ENCODE measurements at places on chromosomes 7 and 10.
A peak's percentile ranks its signal among the peaks of the same experiment; 100 is the strongest.

DNA sequence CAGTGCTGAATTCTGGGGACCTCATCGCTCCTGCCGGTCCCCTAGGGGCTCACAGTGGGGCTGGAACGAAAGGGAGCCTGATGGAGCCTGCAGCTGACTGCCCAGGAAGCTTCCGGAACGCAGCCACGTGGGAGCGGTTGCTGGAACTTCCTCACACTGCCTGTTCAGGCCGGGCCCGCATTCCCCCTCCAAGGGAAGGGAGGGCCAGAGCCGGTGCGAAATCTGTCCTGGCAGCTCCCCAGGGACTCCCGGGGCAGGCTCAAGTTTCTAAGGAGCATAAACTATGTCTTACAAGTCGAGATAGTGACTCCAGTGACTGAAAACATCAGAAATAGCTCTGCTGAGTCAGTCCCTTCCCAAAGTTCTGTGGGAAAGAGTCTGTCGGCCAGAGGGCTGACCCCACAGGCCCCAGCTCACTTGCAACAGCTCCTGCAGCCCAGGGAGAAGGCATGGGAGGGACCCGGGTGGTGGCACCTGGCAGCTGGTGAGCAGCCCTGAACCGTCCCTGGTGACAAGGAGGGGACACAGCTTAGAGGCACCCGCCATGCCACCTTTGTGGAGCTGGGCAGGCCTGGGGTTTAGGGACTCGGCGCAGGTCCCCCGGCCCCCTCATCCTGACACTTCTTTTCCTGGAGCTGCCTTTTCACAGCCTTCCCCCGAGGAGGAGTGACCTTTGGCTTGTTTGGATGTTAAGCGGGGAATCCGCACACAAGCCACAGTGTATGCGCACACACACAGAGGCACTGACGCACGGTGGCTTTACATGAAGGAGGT lies 47.6 kb downstream of the PDGFA start:
- no peak for DNase-seq

DNA sequence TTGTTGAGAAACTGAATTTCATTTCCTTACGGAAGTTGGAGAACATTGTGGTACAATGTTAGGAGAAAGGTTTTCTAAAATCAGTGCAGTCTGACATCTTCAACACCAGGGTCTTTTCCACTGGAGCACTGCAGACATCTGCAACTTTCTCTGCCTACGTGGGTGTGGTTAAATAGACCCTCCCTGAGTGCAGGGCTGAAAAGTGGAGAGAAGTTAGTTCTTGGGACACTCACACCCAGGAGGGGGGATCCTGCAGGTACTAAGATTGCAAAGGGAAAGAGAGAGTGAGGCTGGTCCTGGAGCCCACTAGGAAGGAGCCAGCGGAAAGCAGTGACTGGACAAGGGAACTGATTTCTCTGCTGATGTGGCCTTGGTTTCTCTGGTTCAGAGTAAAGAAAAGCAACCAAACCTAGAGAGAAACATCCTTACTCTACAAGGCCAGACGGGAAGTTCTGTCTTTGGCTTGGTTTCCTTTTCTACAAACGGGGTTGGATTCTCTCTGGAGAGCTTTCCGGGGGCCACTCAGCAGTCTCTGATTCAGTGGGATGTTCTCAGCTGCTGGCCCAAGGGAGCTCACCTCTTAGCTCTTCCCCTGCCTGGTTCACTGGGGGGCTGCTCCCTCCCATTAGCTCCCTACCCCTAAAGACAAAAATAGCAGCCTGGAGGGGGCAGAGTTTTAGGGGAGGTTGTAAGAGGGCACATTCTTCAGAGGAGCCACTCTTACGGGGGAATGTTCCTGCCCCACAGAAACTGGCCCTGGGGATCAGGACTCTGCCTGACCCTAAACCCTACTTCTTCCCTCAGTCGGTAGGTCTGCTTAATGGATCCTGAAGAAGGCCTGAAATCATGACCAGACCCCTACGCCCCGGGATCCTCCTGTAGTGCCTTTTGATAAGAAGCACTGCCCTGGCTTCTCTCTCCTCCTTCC lies 2.7 kb downstream of the UPP1 start:
- DNase-seq: no peak

GRCh38 chr7:104499975-104500374 lies 171.6 kb downstream of the LHFPL3 start:
- DNase-seq: no peak

DNA sequence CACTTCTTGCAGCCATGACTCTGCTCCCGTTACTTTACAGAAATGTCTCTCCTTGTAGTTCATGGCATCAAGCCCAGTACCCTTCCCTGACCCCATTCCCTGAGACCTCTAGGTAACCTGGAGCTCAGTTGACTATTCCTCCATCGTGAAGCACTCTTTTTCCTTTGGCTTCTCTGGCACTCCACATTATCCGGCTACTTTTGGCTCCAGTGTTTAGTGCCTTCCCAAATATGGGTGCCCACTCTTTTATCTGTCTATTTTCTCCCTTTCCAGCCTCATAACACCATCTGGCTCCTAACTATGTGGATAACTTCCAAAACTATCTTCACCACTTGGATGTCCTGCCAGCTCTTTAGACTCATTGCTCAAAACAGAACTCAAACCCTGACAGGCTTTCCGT lies 744.7 kb upstream of the GALNT17 start:
- DNase-seq: no peak

- no peak for DNase-seq
Observed at GRCh38 chr10:12727832-12728215, 273.7 kb downstream of the CCDC3 start.

- no peak for DNase-seq
Observed at GRCh38 chr7:41779918-41780317, 77.0 kb upstream of the INHBA start.

- no peak for DNase-seq
Observed at GRCh38 chr7:48388911-48389310, 217.7 kb downstream of the ABCA13 start.

GRCh38 chr7:41977151-41977651 lies 259.8 kb downstream of the GLI3 start:
- DNase-seq: no peak

DNA sequence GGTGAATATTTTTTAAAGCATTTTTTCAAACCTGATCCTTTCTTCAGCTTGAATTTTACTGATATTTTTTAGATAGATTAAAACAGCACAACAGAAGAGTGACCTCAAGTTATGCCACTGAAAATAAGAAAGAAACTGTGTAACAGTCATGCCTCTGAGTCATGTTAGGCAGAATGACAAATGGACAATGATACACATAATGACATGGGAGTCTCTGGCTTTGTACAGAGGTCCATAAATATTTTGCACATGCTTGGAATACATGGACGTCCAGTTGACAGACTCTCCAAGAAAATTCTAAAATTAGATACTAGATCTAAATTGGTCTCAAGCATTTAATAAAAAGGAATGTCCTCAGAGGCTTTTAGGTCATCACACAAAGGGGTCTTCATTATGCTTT lies 21.9 kb upstream of the SEMA3A start:
- no peak for DNase-seq

GRCh38 chr10:26741368-26741767 lies 43.9 kb downstream of the PDSS1 start:
- no peak for DNase-seq

DNA sequence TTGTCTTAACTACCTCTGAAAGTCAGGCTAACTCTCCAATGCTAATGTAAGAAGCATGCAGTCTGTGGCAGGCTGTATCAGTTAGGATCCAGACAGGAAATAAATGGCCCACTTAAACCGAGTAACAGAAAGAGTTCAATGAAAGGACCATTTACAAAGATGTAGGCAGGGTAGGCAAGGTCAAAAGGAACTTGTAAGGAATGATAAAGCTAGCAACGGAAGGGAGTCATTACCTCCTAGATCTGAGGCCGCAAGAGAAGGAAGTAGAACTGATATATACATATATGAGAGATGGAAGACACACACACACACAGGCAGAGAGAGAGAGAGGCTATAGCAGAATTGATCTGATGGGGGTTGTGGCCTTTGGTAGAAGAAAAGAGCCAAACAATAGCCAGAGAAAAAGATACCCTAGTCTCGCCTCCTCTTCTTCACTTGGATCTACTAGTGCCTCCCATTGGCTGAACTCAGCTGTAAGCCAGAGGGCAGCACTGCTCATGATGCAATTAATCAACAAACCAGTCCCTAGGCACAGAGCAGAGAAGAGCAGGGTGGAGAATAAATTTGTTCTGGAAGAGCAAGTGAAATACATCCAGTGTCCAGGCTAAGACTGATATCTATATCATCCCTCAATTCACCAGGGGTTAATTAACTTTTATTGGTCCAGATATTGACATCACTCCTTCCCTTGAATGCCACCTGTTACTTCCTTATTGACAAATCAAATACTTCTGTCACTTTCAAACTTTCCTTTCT lies 91.2 kb downstream of the LSMEM1 start:
- no peak for DNase-seq

- no peak for DNase-seq
Observed at GRCh38 chr10:53477313-53477675, 704.7 kb upstream of the MBL2 start.

GRCh38 chr10:27258838-27259812 lies 18.5 kb upstream of the ACBD5 start:
- DNase-seq: no peak

DNA sequence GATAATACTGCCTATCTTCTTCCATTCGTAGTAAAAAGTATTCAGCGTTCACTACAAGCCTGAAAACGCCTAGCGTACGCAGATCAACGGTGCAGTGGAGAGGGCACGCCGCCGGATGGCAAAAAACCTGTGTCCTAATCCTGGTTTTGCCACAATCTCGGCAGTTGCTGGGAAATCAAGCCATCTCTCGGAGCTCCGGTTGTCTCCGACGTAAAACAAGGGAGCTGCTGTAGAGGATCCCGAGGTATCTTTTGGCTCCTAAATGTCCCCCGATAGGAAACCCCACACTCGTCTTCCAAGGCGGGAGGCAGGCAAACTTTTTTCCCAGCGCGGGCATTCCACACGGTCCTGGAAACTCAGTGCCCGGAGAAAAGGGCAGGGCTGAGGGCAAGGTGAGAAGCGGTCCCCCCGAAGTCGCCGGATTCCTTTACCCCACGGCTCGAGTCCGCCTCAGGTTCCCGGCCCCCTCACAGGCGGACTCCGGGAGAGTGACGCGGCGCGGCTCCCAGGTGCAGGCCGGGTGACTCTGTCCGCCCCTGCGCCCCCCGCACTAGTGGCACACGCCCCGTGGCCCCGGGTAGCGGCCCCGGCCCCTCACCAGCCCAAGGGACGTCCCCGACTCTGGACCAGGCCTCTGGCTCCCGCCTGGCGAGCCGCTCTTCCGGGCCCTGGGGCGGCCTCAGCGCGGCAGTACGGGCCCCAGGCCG lies 649 bp downstream of the IDE start:
- DNase-seq: peak; percentile 27

DNA sequence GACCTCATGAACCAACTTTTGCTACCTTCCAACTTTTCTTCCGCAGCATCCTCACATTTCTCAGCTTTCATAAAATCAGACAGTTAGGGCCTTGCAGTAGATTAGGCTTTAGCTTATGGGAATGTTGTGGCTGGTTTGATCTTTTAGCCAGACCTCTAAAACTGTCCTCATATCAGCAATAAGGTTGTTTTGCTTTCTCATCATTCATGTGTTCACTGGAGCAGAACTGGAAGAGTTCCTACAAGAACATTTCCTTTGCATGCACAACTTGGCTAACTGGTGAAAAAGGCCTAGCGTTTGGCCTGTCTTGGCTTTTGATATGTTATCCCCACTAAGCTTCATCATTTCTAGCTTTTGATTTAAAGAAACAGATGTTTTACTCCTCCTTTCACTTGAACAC lies 130.0 kb upstream of the LRRTM3 start:
- no peak for DNase-seq

- DNase-seq: no peak
Observed at GRCh38 chr10:104127411-104127810, 5.4 kb downstream of the SFR1 start.

GRCh38 chr7:13257661-13258060 lies 570.2 kb downstream of the ARL4A start:
- DNase-seq: no peak

DNA sequence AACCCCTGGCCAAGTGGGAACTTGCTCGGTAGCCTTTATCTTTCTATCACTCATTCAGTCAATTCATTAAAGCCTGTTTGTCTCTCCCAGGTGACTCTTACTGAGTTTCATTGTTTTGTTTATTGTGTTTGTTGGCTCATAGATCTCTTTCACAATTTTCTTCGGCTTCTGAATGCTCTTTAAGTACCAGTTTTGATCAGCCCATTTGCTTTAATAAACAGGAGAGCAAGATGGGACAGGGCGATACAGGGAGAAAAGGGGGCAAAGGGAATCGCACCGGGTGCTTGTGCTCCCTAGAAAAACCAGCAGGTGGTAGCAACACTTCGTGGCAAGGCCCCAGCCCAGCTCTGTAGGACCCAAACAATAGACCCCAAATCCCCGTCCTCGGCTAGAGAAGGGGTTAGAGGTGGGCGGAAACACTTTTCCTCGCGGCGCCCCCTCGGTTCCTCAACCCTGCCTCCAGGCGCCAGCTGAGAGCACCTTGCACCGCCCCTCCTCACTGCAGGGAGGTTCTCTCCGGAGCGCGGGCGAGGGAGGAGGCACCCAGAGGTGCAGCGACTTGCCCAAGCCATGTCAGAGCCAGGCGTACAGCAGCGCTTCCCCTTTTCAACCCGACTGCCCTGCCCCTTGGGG lies 1.0 kb upstream of the EPHB6 start:
- peak; percentile 90 for DNase-seq

GRCh38 chr10:530717-531116 lies 158.8 kb downstream of the DIP2C start:
- no peak for DNase-seq

DNA sequence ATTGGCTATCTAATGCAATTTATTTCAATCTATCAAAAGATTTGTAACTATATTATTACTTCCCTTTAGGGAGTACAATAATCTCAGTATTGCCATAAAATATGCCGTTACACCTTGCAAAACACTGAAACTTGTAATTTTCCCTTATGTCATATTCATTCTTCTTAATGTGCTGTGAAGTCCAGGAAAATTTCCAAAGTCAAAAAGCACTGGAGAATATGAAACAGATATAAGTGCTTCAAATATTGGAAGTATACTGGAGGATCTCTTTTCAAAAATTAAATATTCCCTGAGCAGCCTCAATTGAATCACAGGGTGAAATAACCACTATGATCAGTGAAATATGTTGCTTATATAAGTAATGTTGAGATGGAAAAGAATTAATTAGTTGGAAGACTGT lies 356.0 kb downstream of the PPP1R3A start:
- no peak for DNase-seq

GRCh38 chr10:30630571-30630970 lies 1.0 kb upstream of the LYZL2 start:
- DNase-seq: no peak

GRCh38 chr10:131059881-131060280 lies 251.6 kb downstream of the TCERG1L start:
- DNase-seq: no peak

DNA sequence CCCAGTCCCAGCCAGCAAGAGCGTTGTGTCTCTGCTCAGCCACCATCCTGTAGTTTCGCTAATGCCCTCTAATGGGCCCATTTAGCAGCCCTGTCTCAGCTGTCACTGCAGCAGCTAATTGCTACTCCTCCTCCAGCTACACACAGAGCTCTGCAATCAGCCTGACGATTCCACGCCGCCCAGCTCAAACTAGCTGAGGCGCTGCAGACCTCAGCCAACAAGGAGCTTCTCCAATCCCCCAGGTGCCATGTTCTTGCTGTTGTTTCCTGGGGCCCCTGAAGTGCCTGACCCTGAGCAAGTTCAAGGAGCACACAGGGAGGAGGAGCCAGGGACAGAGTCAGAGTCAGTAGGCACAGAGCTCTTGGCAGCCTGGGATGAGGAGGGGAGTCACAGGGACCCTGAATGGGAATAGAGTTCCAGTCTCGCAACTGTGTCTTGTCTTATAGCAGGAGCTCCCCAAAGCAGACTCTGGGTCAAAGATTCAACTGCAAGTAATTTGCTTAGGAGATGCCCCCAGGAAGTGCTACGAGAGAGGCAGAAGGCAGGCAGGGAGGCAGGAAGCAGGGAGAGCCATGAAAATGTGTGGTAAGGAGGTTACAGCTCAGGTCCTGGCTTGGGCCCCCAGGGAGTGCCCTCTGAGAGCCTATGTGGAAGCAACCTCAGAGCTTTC lies 135.8 kb upstream of the UNC5B start:
- no peak for DNase-seq
